K562 (cell line): ENCODE measurements at places on chromosomes 3 and 15. TPM values are rescaled to one million over a fixed set of nuclear protein-coding genes. Genes with fewer than 3 reads are reported as not detected.

RTP4 gene
- total RNA-seq, result not detected in 2 replicates

GHRL gene
- 0.29 and 0.34 TPM in 2 replicates for total RNA-seq

RLBP1 gene
- not detected in 2 replicates for total RNA-seq

SQOR gene
- total RNA-seq, result 1.1 and 1.5 TPM in 2 replicates

CPEB1 gene
- total RNA-seq, result 13.4 and 13.7 TPM in 2 replicates

WDR48 gene
- total RNA-seq, result 45.7 and 48.5 TPM in 2 replicates

- DNase-seq, result no peak
These were observed 5.0 kb downstream of the MYO5A start for GRCh38 chr15:52523647-52524046.

GRCh38 chr3:157159037-157159761 is 748 bp downstream of the CCNL1 start:
- DNase-seq, result peak; percentile 47

DNA sequence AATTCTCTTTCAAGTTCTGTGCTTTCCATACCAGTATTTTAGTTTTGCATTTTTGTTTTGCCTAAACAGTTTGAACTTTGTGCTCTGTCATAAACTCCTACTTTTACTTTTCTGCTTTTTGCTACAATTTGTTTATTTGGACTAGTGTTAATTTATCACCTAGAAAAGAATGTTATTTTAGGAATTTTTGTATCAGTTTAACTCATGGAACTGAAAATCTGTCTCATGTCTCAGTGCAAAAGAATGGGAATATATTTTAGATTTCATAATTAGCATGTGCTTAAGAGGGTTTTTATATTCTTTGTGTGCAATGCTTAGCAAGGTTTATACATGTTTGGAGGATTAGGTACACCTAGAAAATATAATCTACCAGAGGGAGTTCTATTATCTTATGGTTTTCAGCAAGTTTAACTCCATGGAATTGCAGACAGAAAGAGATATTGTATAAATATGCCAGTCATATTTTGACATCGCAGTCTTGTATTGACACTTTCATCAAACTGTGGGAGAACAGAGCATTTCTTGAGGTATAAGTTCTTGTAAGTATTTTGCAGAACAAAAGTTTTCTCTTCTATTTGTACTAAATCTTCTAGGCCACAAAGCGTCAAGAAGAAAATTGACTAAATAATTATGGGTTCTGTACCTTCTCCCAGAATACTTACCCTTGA is 409.9 kb downstream of the RBMS3 start:
- no peak for DNase-seq

DNA sequence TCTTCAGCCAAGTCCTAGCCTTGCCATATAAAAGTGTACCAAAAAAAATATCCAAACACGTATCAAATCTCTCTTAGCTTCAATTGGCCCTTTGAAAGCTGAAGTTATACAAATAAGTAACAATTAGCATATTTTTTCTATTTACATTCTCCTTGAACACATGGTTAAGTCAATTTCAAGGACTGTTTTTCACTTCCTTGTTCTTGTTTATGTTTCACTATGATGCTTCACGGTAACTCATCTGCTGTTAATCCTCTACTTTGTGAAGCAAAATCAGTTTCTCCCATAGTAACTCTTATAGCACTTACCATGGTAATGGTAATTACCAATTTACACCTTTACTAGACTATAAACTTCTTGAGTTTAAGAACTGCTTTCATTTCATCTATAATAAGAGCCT is 10.6 kb upstream of the SPRED1 start:
- DNase-seq, result no peak

DNA sequence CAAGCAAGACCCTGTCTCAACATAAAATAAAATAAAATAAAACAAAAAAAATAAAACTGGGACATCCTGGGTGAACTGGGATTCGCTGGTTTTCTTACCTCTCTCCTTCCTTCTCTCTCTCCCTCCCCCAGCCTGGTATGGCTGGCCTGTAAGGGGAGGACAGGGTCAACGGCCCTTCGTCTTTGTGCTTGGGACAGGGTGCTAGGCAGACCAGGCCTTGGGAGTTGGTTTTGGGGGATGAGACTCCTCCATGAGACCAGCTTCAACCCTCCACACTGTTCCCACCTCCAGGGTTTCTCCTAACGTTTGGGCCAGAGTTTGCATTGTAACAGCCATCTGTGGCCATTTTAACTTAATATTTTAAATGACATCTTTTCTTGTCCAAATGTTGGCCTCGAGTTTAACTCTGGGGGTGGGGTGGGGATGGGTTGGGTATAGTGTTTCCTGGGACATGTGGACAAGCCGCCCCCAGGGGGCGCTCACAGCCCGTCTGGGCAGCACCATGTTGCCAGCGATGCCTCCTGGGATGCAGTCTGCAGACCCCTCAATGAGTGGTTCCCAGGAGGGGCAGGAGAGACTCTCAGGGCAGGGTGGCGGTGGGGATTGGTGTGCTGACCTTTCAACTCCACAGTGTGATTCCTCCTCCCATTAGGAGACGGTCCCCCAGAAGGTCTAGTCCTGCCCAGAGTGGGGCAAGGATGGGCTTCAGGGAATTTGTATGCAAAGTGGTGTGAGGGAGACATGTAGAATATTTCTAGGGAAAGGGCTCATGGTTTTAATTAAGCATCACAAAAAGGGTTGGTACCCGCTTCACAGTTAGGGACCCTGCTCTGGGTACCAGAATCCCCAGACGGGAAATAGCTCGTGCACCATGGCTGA is 37.7 kb upstream of the LCTL start:
- DNase-seq, result peak; percentile 76

DNA sequence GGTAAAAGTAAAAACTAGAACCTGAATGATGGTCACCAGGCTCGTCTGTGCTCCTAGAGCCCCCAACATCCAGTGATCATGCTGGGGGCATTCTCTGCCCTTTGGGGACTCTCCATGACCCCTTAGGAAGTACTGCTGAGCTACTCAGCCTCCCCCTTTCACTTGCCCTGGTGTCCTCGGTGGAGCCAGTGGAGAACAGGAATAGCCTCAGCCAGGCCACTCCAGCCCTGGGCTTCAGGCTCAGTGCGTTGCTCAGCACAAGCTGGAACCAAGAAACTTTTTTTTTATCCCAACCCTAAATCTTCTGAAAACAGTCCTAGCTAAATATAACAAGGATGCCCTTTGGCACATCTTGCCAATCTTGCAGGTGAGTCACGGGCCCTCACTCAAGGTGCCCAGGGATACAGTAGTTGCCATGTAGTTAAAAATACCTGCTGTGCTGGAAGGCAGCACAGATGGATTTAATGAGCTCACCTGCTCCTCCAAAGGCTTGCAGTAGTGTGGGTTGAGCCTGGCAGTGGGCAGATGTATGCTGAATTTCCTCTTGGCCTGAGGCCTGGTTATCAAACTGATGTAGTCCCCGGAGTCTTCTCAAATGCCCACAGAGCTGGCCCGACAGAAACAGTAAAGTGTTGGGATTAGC is 46.9 kb upstream of the TMEM158 start:
- DNase-seq, result no peak

- DNase-seq, result no peak
These were observed 17.9 kb upstream of the PAQR5 start for GRCh38 chr15:69280783-69281182.

DNA sequence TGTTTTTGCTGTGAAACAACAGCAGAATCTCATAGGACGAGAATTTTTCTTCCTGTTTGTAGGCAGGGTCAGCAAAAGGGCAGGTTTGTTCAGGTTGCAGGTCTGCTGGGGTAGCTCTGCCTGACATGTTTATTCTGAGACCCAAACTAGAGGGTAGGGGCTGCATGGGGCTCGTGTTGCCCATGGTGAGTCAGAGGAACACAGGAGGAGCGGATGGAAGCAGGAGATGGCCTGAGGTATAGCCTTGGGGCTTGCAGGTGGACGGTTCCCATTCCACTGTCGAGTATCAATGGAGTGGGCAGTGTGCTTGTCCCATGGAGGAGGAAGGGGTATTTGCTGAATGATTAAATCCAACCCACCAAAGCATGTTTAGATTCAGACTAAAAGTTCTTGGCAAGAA is 138.9 kb downstream of the APBA2 start:
- no peak for DNase-seq
